ENCODE measurements at places on chromosomes 3 and 15.

GRCh38 chr3:142433110-142433509 lies 14.7 kb downstream of the XRN1 start:
- no peak for DNase-seq

- DNase-seq: no peak
Measured at GRCh38 chr3:40895109-40895508, 304.2 kb upstream of the CTNNB1 start.

DNA sequence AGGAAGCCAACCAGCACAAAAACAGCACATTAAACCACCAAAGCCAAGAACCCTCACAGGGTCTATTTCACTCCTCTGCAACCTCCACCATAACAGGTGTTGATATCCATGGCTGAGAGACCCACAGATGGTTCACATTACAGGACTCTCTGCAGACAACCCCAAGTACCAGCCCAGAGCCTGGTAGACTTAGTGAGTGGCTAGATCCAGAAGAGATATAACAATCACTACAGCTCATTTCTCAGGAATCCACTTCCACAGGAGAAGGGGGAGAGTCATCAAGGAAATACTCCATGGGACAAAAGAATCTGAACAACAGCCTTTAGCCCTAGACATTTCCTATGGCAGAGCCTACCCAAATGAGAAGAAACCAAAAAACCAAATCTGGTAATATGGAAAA lies 168.1 kb upstream of the CD96 start:
- no peak for DNase-seq

GRCh38 chr15:99344639-99345038 lies 93.4 kb downstream of the LRRC28 start:
- no peak for DNase-seq

DNA sequence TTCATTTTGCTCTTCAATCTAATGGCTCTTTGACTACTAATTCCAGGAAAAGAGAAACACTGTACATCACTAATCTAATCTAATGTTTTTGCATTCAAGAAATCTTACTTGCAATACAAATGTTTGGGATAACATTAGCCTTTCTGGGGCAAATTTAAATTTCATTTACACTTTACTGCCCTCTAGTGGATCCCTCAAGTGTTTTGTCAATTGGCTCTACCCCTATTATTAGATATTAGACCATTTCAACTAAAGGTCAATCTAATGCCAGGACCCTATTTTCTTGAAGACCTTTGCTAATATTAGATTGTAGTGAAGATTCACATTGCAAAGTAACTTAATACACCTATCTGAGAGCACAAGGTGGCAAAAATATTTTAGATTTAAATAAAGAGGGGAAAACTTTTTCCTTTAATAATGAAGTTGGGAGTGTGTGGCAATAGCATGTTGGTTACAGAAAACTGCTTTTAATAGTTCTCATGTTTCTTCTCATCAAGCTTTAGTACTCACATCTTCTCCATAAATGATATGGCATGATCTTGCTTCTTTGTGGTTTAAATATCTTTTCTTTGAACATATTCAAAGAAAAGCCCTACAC lies 5.0 kb downstream of the C2CD4A start:
- no peak for DNase-seq

DNA sequence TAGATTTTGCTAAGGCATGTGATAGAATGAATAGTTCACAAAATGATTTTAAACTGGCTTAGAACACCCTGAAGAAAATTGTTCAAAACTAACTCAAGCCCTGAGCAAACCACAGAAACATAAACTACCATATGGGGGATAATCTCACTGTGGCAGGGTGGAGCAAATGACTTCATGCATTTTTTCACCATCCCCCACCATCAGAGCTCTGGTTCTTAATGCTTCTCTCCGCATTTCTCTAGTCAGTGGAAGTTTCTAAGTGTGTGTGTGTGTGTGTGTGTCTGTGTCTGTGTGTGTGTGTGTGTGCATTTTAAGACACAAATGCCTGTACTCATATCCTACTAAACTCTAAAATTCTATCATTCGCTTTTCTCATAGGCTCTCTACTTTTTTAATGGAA lies 107.1 kb upstream of the PHLDB2 start:
- no peak for DNase-seq

DNA sequence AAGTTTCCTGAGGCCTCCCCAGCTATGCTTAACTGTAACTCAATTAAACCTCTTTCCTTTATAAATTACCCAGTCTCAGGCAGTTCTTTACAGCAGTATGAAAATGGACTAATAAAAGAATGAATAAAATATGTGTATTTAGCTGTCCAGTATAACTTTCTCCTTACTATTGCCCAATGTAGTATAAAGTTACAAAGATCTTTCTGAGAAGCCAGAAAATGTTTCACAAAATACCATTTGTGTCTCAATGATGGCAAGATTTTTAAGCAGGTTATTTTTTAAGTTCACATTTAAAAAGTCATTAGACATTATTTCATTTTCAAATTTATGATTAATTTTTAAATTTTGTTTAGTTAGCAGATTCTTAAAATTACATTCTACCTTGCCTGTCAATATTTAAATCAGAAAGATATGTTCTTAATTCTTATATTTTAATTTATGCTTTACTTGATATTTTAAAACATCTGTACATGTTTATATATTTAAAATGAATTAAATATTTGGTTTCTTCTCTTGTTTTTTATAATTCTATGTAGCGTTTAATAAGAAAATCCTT lies 189.2 kb downstream of the GBE1 start:
- no peak for DNase-seq

DNA sequence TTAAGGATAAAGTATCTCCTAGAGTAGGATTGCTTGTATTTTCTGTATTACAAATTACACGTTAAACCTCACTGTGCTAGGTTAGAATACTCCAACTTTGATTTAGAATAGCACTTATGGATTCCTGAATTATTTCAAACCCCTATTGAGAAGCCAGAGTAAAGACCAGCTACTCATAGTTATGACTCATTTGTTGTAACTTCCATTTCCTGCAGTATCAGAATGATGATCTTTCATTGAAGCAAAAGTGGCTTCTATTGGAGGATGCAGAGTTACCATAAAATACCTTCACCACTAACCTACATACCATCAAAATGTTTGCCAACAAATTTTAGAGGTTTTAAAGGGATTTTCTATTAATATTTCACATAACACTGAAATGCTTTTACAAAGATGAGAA lies 1322.7 kb upstream of the ALCAM start:
- DNase-seq: no peak

DNA sequence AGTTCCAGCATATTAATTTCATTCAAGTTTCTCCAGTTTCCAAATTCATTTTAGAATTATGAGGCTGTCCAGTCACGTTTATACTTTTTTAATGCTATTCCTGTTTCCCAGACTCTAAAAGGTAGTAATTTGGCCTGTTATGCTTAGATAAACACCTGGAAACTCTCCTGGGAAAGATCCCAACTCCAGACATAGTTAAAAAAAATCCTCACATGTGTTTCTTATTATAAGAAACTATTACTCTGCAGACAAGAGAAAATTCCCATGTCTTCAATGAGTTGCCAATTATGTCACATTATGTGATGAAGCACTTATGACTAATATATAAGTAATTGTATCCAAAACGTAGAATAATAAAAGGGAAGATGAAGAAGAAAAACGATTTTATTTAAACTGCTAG lies 137.1 kb upstream of the TMC3 start:
- DNase-seq: no peak

DNA sequence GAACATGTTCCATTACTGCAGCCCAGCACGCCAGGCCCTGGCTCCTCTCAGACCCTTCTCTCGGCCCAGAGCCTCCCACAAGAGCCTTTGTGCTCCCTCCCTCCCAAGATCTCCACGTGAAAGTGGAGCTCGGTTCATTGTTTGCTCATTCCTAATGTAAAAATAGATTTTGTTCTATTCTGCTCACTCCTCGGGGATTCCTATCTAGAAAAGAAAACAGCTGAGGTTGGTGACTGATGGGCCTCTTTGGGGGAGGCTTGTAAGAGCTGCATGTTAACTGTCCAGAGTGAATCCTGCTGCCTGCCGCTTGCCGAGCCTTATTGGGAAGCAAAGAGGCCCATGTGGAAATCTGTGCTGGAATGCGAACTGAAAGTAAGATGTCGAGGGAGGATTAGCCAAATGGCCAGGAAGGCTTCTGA lies 267.1 kb downstream of the LRTM1 start:
- DNase-seq: no peak

All from activated CD8-positive, alpha-beta memory T cell treated with anti-CD3 and anti-CD28 coated beads for 48 hours (primary cell).